Stromal cell of bone marrow (primary cell): ENCODE measurements at places on chromosomes 6 and 20.

- DNase-seq = no peak
Measured at GRCh38 chr6:107079429-107079828, 35.9 kb downstream of the BEND3 start.

DNA sequence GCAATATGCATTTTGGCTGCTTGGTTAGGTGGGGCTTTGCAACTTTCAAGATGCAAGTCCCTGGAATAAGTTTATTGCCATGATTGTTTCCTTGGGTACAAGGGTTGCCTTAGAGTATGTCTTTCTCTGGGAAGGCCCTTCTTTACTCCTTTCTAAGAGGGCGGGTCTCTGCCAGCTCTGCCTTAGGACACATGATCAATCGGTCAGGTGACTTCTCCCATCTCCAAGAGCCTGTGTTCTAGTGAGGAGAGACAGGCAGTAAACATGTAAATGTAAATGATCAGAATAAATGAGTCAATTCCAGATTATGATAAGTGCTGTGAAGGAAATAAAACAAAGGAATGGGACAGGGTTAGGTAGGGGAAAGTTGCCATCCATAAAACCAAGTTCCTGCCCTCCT, 43.2 kb upstream of the BCAS1 start:
- DNase-seq = no peak

DNA sequence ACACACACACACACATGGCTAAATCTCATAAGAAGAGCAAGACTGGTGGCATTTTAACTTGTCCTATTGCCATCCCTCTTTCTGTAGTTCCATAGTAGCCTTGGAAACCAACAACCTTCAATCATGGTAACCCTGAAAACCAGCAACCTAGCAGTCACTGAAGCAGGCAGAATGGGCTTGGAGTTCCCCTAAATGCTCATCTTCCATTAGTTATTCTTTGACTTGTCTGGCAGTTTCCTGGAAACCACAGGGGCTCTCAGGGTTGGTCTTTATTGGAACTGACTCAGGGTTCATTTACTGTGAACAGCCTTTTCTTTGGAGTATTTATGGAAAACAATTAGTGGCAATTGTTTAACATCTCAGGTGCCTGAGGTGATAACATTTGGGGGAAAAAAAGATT, 19.4 kb upstream of the BRPF3 start:
- no peak for DNase-seq

GRCh38 chr20:34108616-34109174, 3.3 kb downstream of the EIF2S2 start:
- no peak for DNase-seq

GRCh38 chr6:155001482-155001881, 6.4 kb downstream of the TIAM2 start:
- peak; percentile 52 for DNase-seq

GRCh38 chr20:50270569-50270968, 79.9 kb downstream of the CEBPB start:
- DNase-seq = no peak

DNA sequence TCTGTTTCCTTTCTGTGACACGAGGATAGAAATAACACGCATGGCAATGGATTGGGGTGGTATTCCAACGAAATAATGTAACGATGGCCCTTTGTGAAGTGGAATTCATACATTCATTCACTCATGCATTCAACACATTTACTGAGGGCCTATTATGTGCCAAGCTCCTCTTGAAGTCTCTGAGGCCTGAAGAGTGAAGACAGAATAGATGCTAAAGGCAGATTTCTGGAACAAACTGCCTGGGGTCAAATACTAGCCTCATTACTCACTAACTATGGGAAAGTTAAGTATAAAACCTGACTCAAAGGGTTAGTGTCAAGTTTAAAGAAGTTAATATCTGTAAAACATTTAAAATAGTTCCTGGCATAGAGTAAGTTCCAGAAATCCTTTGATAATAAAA, 279.6 kb upstream of the SULF2 start:
- peak; percentile 24 for DNase-seq
